ENCODE measurements at places on chromosomes 2 and 18. TPM values are rescaled to one million over a fixed set of nuclear protein-coding genes. Genes with fewer than 3 reads are reported as not detected.

LYPD1 gene
- not detected for total RNA-seq

DLX1 gene
- not detected for total RNA-seq

NGEF gene
- 0.13 TPM for total RNA-seq

GPR17 gene
- total RNA-seq, result not detected

ERBB4 gene
- total RNA-seq, result not detected

C2orf81 gene
- 3.8 TPM for total RNA-seq

MCFD2 gene
- total RNA-seq, result 38.8 TPM

FAM124B gene
- total RNA-seq, result 0.11 TPM

ZBTB7C gene
- total RNA-seq, result 0.06 TPM

PPP1R1C gene
- total RNA-seq, result not detected

DSG2 gene
- 0.23 TPM for total RNA-seq

FOXI3 gene
- total RNA-seq, result not detected

CHRNA1 gene
- not detected for total RNA-seq

GAL3ST2 gene
- total RNA-seq, result 0.25 TPM

GALNT14 gene
- 1.1 TPM for total RNA-seq

RTKN gene
- total RNA-seq, result 1.6 TPM

GULP1 gene
- total RNA-seq, result not detected

CKAP2L gene
- 23.0 TPM for total RNA-seq

CYP1B1 gene
- 6.9 TPM for total RNA-seq

ZC3H8 gene
- total RNA-seq, result 26.2 TPM

ANTXR1 gene
- 0.38 TPM for total RNA-seq

HOXD9 gene
- not detected for total RNA-seq

LONRF2 gene
- 0.08 TPM for total RNA-seq

ADRA2B gene
- total RNA-seq, result 0.34 TPM

FAM237A gene
- not detected for total RNA-seq

FBXO48 gene
- 1.4 TPM for total RNA-seq

GREB1L gene
- not detected for total RNA-seq

MALL gene
- 0.65 TPM for total RNA-seq

ALPG gene
- not detected for total RNA-seq
